Renal cortex interstitium (tissue), 15 donors: ENCODE measurements at places on chromosomes 6 and 20. TPM values are rescaled to one million over a fixed set of nuclear protein-coding genes. Genes with fewer than 3 reads are reported as not detected.

TIAM2 gene
- 21.5 TPM for polyA plus RNA-seq

OR2H1 gene
- not detected for polyA plus RNA-seq

BANF2 gene
- polyA plus RNA-seq: not detected

EYA4 gene
- polyA plus RNA-seq: 15.4 TPM

BICRAL gene
- 15.6 TPM for polyA plus RNA-seq

ARMC12 gene
- 1.3 TPM for polyA plus RNA-seq

SLA2 gene
- 0.62 TPM for polyA plus RNA-seq

C6orf141 gene
- polyA plus RNA-seq: 0.29 TPM

FERMT1 gene
- 5.2 TPM for polyA plus RNA-seq

- DNase-seq: no peak
Measured at GRCh38 chr6:36289281-36289878, 19.5 kb downstream of the PNPLA1 start.

GRCh38 chr20:59752704-59753460, 148.5 kb downstream of the PHACTR3 start:
- DNase-seq: no peak

DNA sequence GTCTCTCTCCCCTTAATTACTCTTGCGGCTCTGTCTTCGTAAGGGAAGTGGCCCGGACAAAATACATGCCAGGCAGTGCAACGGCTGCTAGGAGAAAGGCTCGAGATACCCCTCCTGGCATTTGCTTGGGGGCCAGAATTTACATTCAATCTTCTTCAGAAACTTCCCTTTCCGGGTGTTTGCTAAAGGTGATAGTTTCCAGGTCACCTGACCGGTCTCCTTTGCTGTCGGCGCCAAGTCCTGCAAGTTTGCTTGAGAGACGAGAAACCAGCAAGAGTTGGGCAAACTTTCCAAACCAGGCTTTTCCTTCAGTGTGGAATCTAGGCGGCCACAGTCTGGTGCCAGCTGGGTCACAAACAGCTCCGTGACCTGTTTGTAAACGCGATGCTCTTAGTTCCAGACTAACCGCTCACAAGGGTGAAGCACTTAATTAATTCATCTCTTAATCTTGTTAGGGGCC, 563 bp upstream of the SRSF3 start:
- peak; percentile 52 for DNase-seq

DNA sequence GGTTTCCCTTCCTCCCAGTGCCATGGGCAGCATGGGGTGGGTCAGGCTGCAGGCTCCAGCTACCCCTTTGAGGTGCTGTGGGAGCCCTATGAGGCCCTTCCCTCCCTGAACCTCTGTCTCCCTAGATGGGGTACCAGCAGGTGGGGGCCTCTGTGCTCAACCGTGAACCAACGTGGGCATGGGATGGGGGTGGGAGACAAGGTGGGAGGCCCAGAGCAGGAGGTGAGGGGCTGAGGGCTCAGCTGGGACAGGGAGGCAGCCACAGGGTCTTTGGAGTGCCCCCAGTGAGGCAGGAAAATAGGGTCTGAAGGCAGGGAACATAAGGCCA, 33.3 kb downstream of the SUN5 start:
- DNase-seq: no peak

- no peak for DNase-seq
Measured at GRCh38 chr6:12595161-12595811, 121.3 kb upstream of the PHACTR1 start.

GRCh38 chr6:116018976-116019375, 41.7 kb downstream of the FRK start:
- DNase-seq: no peak

DNA sequence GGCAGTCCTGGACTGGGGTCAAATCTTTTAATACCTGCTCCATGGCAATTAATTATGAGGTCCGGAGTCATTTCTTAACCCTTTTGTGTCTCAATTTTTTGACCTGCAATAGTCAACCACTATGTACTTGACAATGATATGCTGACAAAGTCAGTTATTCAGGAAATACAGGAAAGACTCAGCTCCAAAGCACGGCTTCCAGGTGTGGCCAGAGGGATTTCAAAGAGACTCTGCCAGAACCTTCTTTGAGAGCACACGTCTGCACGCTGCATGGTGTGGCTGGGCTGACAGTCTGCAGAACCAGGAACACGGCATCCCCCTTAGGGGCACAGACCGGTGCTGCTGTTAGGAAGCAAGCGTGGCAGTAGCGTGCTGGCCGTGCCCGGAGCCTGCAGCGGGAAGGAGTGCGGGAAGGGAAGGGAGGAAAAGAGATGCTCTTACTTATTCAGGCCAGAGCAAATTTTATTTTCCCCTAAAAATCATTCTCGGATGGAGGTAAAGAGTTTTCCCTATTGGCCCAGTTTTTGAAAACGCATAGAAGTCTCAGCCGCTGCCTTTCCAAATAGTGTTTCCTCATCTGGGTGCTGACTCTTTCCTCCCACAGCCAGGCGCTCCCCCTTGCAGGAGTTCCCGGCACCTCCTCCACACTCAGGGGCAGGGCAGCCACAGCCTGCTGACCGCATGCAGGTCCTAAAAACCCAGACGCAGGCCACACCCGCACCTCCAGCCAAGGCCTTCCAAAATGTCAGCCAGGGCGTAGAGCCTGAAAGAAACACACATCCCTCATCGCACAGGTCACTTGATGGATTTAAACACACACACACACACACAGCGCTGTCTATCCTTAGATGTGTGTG, 187.4 kb upstream of the SNX9 start:
- no peak for DNase-seq

GRCh38 chr20:33919653-33920052, 74.1 kb upstream of the RALY start:
- no peak for DNase-seq

GRCh38 chr6:117317261-117317660, 51.9 kb downstream of the VGLL2 start:
- no peak for DNase-seq

DNA sequence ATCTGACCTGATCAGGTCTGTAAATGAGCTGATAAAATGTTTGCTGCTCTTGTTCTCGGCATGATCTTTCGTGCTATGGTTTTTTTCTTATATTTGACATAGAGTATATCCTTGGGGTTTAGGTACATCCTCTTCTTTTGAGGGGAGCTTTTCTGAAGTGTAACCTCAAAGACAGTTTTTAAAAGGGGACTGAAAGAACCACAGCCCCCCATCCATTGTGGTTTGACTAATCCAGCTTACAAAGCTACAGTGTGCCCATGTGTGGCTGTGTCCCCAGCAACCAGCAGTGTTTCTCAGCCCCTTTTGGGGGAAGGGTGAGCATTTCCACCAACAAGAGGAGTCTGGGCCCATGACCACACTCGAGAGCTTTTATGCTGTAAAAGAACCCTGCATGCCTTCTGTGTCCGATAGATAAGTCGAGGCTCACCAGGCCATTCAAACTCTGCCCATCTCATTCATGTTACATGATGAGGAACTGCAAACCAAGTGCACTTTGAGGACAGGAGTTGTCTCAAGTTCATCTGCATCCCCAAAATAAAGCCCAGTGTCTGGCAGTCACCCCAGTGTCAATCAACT, 266.0 kb downstream of the SLC24A3 start:
- no peak for DNase-seq

GRCh38 chr6:169075211-169075914, 178.3 kb downstream of the THBS2 start:
- peak; percentile 69 for DNase-seq

- DNase-seq: no peak
Measured at GRCh38 chr6:143197377-143197776, 136.7 kb downstream of the AIG1 start.

- no peak for DNase-seq
Measured at GRCh38 chr6:89013438-89013837, 50.0 kb upstream of the RNGTT start.

DNA sequence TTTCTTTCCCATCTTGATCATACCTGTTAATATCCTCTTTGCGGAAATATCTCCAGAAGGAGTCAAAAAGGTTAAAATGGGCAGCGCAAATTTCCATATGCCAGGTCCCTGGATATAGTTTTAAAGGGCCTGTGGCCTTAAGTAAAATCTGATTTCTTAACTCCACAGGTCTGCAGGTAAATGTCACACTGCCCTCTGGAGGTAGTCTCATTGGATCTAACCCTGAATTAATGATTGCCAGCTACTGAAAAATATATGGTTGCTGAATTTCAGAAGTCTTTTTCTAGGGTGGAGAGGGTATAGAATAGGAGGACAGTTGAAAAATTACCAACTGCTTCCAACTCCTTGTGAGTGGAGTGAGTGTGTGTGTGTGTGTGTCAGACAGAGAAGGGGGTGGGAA, 8.5 kb downstream of the MOXD1 start:
- DNase-seq: no peak

GRCh38 chr6:80338201-80338836, 231.8 kb downstream of the BCKDHB start:
- DNase-seq: peak; percentile 29

DNA sequence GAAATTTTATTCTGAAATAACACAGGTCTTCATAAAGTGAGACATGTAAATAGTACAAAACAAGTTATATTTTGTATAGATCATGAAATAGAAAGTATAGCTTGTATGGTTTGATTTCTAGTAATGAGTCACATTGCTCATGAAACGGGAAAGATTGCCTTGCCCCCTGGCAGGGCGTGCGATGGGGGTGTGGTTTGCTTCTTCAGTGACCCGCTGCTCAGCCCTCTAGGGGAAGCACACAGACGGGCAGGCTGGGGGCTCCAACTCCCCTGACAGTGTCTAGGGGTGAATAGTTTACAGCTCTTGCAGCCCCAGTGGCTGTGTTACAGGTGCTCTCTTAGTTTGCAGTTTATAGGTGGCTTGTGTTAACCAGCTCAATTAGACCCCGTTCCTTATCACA, 170.5 kb upstream of the RGS17 start:
- no peak for DNase-seq

DNA sequence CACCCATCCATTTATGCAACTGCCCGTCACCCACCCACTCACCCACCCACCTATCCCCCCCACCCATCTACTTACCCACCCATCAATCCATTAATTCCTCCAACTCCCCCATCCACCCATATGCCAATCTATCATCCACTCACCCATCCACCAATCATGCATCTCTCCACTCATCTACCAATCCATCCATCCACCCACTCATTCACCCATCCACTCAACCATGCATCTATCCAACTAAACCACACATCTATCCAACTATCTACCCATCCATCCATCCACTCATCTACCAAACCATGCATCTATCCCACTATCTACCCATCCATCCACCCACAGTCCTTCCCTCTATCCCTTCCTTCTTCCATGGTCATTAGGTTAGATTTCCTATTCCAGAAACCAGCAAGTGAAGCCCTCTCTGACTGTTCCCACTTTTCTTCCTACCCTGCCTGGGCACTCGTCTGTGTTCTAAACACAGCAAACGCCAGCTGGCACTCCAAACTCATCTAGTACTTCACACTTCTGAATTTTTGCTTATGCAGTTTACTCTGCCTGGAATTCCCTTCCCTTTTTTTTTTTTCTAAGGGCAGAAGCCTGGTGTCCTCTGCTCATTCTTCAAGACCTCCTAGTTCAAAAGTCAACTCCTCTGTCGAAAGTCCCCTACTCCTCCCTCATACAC, 43.1 kb downstream of the ARHGAP40 start:
- DNase-seq: no peak

- DNase-seq: no peak
Measured at GRCh38 chr6:104630955-104631354, 228.8 kb downstream of the HACE1 start.

DNA sequence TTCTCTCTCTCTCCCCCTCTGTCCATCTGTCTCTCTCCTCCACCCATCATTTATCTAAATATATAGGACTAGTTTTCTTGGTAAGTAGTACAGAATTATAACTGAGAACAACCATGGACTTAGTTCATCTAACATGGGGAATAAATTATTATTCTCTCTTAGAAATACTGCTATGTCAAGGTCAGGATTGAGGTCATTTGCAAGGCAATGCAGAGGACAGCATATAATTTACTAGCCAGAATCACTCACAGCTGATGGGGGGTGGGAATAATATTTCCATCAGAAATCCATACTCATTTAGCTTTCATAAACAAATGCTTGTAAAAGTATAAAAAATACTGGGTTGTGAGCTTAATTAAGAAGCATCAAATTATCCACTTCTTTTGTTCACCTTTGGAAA, 553.9 kb upstream of the POU3F2 start:
- no peak for DNase-seq

- no peak for DNase-seq
Measured at GRCh38 chr6:166561771-166562359, 24.6 kb downstream of the RAMACL start.

DNA sequence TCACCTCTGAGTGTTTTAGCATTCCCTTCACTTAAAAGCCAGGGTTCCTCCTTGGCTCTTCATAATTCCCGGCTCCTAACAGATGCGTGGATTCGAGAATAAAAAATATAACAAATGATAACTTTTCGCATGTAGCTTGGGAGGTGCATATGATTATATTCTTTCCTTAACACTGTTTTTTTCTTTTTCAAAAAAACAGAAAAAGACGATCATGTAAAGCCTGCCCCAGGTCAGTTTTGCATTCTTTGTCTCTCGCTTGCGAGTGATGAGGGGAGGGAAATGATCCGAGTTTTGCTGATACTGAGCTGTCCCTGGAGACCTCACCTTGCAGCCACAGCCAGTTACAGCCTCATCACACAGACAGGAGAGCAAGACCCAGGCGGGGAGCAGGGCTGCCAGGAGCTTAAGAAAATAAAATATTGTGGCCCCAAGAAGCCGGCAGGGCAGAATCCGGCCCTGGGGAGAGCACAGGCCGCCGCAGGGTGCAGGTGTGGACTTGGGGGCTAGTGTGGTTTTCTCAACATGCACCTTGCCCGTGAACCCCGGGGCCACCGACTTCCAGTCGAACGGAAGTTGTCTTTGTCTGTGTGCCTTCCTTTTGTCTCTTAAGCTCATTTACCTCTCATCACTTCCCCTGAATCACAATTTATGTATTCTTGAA, 301.8 kb downstream of the TAF4 start:
- no peak for DNase-seq

DNA sequence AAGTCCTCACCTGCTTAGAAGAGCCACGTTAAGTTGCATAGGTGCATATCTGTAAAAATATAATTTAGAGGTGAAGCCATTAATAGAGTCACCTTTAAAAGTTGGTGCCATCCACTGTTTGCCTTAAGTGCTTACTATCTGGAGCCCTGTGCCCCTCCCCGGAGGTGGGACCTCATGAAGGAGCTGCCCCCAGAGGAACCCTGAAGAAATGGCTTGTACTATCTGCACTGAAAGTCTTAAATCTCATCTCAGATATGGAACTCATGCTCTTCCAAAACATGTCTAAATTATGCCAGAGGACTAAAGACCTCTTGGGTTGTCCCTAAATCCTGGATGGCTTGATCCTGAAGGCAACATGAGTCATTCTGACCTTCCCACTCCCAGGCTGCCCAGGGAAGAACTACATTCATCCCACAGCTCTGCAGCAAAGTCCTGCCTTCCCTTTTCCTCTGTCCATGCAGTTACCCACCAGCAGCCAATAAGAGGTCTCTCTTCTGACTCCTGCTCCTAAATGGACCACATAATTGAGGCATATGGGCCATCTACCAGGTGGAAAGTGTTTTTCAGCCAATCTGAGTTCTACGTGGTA, 85.3 kb downstream of the ASXL1 start:
- DNase-seq: no peak

DNA sequence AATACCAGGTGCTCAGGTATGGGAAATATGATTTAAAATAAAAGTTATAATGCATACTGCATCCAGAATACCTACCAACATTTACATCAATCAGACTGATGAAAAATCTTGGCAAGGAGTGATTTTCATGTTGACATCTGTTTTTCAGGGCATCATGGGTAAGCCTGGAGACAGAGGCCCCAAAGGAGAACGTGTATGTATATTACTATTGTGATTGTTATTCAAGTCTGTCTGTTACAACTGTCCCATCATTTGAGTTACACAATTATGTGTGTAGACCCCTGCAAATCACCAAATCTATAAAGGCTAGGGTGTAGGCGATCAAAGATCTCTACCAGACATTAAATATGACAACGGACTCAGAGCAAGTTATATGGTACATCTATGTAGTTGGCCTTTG, 118.2 kb downstream of the COL9A1 start:
- DNase-seq: no peak
